ENCODE measurements at places on chromosomes 12 and 14.

DNA sequence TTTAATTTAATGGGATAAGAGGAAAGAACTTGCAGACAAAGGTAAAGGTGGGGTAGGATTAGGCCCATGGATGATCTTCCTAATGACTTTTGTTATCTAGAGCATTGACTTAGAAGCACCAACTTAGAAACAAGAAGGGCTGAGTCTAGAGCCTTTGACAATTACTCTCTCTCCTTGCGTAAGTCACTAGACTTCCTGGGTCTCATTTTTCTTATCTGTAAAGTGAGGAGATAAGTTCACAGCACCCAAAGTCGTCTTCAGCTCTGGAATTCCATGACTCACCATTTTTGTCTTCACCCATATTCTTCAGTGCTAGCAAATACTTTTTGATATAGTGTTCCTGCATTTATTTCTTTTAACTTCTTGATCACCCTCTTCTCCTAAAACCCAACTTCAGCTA lies 75.7 kb downstream of the SSPN start:
- DNase-seq = no peak

GRCh38 chr12:92890601-92891106 lies 38.4 kb downstream of the EEA1 start:
- no peak for DNase-seq

DNA sequence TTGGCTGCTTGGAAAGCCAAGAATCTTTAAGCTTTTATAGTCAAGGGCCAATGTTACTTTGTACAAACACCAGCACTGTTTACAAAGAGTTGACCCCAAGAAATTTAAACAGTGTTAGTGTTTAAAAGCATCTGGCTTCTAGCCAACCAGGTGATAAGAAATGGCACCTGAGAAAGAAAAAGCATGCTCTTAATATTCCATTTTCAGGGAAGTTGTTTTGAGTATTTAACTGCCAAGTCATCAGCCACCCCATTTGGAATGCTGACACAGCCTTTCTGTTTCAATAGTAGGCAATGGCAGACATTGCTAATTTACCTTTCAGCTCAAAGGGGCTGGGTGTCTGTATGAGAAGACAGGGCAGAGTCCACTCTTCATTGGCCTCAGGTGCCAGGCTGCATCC lies 3.7 kb upstream of the SLC35F4 start:
- no peak for DNase-seq

DNA sequence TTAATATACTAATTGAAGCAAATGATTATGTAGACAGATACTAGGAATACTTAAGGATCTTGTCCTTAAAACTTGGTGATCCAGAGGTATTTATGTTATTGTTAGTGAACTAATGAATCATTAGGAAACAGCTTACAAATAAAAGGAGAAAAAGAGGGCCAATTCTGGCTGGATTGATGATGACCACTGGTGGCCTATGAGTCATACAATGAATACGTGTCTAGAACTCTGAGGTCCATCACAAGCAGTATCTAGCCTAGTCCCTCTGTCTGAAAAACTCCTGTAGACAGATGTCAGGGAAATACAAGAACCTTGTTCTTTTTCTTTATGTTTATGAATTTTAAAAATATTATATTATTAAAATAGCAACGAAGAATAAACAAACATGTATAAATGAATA lies 51.7 kb upstream of the RTL1 start:
- DNase-seq = no peak

GRCh38 chr14:67276131-67276530 lies 34.9 kb downstream of the PALS1 start:
- no peak for DNase-seq

DNA sequence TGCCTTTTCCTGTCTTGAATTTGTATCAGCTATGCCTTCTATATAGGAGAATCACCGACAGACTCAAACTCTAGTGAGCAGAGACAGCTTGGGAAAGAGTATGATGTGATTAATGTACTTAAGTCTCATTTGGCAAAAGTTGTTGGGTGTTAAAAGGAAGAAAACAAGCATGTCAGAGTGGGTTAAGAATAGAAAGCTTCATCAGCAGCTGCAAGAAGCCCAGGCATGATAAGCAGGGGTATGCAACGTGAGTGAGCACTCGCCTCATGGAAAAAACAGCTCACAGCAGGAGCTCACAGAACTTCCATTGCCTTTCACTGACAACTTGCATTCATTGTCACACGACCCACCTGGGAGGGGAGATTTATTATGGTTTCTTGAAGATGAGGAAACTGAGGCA lies 35.9 kb upstream of the WNK1 start:
- peak; percentile 61 for DNase-seq

- no peak for DNase-seq
Measured at GRCh38 chr14:105337966-105338741, 23.6 kb downstream of the PACS2 start.

- no peak for DNase-seq
Measured at GRCh38 chr12:22792138-22792537, 167.2 kb downstream of the ETNK1 start.

- DNase-seq = peak; percentile 81
Measured at GRCh38 chr12:124774462-124775167, 89.0 kb downstream of the SCARB1 start.

- no peak for DNase-seq
Measured at GRCh38 chr14:73455294-73455693, 3.1 kb downstream of the NUMB start.

- DNase-seq = no peak
Measured at GRCh38 chr12:1826867-1827705, 6.7 kb downstream of the LRTM2 start.

- DNase-seq = no peak
Measured at GRCh38 chr12:45468751-45469615, 253.1 kb downstream of the ANO6 start.

GRCh38 chr12:76542908-76543307 lies 16.7 kb downstream of the OSBPL8 start:
- DNase-seq = no peak

GRCh38 chr12:87302126-87302745 lies 727.0 kb downstream of the C12orf50 start:
- no peak for DNase-seq

DNA sequence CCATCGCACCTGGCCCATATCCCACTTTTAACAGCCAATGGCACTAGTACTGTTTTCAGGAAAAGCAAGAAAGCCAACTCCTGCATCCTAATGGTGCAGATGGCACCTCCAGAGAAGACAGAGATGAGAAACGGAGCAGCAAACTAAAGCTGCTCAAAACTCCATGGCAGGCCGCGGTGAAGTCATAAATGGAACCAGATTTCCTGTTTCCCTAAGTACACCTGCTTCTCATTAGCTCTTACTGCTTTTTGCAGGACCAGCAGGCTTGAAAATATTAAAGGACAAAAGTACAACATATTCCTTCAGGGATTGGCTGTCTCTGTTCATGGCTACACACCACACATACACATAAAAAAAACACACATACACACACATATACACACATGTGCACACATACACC lies 36.7 kb upstream of the LGALS3 start:
- DNase-seq = no peak

DNA sequence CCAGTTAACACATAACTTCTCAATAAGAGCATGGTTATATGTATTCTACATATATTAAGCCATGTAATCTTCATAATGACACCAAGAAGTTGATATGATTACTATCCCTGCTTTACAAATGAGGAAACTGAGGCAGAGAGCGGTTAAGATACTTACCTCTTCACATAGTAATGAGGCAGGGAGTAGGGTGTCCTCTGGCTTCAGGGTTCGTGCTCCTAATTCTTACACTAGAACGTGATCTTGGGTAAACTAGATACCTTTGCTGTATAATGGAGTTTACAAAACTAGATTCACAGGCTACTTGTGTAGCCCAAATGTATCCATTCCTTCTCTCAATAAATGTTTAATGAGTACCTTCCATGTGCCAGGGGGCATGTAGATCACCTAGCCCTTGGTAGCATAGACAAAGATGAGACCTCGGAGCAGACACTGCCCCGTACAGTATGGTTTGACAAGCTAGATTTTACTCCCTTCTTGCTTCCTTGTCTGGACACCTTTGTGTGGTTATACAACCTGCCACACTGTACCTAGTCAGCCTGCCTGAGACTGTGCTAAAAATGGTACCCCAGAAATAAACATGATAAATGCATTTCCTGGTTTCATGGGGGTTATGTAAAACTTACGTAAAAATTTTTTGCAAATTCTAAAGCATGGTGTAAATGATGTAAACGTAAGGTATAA lies 991.8 kb downstream of the VRK1 start:
- DNase-seq = no peak

GRCh38 chr14:36086629-36087395 lies 89.7 kb downstream of the PTCSC3 start:
- no peak for DNase-seq

DNA sequence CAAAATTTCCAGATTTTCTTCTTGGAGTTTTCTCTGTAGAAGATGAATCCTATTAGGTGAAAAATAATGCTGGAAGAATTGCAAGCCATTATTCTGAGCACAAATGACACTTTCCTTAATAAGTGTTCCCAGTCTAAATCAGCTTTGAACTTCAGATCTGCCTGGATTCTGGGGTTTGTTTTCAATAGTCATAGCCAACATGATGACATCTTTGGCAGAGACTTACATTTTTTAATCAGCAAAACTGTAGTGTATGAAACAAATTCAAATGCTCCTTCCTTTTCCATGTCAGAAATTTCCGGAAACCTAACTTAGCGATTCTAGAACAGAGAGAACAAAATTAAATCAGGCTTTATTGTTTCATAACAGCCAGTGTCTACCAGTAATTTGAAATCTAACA lies 88.5 kb downstream of the TSPAN8 start:
- no peak for DNase-seq

DNA sequence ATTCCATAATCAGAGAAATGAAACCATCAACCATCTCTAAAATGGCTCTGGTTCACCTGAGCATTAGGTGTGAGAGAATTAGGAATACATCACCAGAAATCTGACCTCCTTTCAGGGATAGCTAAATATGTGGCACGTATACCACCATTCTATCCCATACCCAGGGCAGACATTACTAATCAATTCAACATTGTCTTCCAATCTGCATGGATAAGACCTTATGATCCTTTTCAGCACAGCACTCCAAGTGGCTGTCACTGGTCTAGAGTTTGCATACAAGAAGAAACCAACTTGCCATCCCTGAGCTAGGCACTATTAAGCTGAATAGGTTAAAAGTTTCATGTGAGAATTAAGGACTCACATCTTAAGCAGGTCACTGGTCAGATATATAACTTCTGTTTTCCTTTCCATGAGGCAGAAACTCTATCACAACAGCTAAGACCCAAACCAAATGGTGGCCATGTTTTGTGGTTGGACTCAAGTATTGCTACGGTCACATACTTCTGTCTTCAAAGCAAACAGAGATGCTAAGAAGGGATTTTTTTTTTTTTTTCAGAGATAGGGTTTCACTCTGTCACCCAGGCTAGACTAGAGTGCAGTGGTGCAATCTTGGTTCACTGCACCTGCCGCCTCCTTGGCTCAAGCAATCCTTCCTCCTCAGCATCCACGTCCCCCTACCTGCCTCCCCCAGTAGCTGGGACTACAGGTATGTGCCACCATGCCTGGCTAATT lies 249.0 kb downstream of the DPF3 start:
- DNase-seq = no peak

GRCh38 chr14:93940437-93940836 lies 13.3 kb downstream of the FAM181A start:
- DNase-seq = no peak

GRCh38 chr12:83157604-83158003 lies 470.9 kb downstream of the TMTC2 start:
- no peak for DNase-seq

- DNase-seq = peak; percentile 100
Measured at GRCh38 chr12:53380104-53380793, at the start of gene SP1. SP1 (plus strand) TSS chr12:53380176; CDS start chr12:53380292, 116 bp downstream.

DNA sequence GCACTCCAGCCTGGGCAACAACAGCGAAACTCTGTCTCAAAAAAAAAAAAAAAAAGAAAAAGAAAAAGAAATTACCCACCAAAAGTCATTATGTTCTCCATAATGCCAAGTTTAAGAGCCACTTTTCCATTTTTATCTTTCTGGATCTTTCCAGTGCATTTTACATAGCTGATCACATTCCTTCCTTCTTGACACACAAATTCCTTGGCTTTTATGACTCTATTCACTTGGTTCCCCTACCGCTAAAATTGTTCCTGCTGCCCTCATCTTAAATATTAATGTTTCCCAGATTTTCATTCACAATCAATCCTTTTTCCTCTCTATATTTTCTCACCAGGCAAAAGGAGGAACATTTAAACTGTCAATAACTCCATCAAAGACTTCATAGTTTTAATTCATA lies 20.2 kb downstream of the KLHL28 start:
- DNase-seq = no peak

GRCh38 chr12:118356809-118357256 lies 15.9 kb downstream of the TAOK3 start:
- DNase-seq = peak; percentile 18

- no peak for DNase-seq
Measured at GRCh38 chr14:28767853-28768741, 1.5 kb downstream of the FOXG1 start.

- DNase-seq = no peak
Measured at GRCh38 chr12:55226523-55226922, 5.7 kb downstream of the OR10A7 start.

DNA sequence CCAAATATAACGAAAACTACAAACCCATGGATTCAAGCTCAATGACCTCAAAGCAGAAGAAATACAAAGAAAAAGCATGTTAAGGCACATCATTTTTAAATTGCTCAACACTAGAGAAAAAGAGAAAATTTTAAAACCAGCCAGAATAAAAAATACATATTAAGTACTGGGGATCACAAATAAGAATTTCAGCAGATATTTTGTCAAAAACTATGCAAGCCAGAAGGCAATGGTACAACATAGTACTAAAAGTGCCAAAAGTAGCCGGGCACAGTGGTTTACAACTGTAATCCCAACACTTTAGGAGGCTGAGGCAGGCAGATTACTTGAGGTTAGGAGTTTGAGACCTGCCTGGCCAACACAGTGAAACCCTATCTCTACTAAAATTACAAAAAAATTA lies 10.2 kb downstream of the SGPP1 start:
- no peak for DNase-seq

DNA sequence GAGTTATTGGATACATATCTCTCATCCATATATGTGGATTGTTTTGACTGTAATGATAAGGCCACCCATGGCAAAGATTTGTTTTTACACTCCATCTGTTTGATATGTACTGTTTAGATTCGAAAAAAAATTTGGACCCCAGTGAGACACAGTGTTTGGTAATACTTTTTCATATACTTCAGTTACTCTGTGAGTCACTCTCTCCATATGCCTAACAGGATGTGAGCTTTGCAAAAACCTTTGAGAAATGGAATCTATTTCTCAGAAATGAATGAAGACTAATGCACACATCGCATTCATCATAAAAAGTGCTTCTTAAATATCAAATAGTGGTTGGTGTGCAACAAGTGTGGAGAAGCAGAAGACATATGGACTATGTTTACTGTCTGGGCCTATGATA lies 781.5 kb downstream of the SLC6A15 start:
- DNase-seq = no peak

DNA sequence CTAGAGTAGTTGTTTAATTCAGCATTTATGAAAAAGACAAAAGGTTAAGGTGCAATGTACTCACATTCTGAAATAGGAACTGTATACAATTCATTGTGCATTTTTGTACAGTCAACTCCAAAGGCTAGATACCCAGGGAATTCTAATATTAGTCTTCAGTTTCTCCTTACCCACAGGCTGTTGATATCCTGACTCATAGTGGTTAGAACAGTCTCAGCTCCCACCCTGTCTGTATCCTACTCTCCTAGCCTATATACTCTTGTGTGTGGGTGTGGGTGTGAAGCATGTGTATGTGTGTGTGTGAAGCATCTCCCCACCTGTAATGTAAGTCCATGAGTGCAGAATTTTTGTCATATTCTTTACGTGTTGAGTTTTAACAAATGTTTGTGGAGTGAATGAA lies 229.5 kb downstream of the NAV3 start:
- DNase-seq = no peak
